ENCODE measurements at places on chromosomes 16 and 17.

DNA sequence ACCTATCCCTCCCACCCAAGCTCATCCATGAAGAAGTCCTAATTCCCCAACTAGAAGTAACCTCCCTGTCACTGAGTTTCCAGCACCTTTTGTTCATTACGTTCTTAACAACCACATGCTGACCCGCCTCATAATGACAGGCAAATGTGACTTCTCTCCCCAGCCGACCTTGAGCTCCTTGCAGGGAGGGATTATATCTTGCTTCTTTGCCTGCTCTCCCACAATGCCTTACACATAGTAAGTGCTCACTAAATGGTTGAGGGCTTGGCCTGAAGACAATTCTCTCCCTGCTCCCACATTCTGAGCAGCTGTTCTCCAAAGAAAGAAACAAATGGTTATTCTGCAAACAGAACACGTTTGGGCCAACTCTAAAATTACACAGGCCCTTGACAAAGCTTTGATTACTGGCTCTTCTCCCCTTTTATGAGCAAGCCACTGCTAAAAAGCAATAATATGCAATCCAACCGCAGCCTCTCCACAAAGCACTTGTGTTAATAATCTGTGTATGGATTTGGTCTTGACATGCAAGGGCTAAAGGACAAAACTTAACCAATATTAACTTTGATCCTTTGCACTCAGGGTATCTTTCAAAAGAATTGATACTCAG lies 23.2 kb downstream of the SLC39A11 start:
- no peak for DNase-seq

DNA sequence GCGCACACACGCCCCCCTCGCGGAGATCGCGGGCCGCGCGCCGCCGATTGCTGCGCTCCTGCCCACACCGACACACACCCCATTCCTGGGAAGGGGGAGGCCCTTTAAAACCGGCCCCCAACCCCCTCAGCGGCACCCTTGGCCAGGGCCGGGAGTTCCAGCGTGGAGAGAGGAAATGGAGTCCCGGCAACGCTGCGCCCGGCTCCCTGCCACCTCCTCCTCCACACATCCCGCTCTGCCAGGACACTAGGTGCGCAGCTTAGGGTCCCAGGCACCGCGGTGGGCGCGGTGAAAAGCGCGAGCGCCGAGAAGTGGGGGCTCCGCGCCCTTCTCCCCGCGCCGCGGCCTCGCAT lies 397 bp downstream of the CDC42EP4 start:
- no peak for DNase-seq

DNA sequence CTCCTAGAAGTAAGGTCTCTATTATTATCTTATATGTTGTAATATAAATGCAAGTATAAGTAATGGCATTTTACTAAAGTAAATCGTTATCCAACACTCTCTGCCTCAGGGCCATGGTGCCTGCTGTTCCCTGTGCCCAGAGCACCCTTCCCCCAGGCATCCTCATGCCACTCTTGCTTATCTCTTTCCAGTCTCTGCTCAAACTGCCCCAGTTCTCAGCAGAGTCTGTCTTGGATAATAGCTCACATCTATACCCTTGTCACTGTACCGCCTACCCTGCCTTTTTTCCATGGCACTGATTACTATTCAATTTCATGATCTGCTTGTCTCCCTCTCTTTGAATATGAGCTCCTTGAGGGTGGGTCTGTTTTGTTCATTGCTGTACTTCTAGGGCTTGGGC lies 31.7 kb downstream of the CDH1 start:
- DNase-seq = no peak

DNA sequence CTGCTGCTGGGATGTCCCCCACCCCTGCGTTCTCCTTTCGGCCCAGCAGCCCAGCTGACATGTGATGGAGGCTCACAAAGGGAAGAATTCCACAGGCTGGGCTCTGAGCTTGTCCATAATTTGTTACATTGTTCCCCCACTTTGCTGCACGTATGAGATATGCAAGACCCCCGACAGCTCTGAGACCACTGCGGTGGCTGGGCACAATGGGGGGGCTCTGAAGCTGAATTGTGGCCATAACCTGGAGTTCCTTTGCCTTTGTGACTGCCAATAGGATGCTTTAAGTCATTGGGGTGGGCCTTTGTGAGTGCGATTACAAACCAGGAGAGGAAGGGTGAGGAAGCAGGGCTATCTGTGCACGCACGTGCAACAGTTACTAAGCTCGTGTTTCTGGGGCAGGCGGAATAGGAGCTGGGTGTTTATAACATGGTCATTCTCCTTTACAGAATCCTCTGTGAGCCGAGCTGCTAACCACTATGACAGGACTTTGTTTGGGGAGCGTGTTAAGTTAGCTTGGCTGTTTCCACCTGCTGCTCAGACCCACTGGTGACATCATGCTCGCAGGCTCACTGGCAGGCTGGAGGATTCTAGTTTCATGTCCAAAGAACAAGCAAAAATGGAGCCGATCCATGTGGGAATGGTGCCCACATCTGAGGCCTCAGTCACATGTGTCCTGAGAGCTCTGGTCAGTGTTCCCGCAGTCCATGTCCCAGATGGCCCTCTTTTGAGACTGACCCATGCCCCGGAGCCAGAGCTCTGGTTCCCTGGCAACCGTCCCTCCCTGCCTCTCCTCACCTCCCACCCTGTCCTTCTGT lies 208.3 kb upstream of the SALL1 start:
- DNase-seq = no peak

DNA sequence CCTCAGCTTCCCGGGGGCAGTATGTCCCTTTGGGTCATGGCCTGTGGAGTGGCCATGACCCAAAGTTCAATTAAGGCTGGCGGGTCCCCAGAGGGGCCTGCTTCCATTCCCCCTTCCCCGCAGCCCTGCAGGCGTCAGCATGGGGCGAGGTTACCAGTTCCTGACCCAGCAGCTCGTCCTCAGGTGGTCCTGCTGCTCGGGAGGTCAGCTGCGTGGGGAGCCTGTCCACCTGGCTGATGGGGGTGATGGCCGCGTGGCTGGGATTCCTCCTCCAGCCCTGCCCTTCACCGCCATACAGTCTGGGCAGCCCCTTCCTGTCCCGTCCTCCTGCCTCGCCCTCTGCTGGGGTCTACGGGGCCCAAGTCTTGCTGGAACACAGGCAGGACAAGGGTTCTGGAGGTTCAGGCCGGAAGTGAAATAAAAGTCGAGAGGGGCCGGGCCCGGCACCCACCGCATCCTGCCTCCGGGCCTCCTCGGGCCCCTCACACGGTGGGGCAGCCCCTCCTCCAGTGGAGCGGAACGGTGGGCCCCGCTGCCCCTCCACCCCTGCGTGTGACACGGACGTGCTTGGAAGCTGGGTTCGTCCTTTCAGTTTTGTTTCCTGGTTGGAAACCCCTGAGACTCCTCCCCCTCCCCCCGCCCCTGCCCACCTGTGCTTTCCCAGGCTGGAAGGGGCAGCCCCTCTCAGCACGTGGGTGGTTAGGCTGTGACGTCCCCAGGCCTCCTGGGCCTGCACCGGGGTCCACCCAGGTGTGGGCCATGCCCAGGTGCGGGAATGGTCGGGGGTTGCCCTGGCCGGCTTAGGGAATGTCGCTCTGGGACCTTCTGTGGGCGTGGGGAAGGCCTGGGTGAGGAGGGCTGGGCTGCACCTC lies 6.8 kb downstream of the UBALD2 start:
- DNase-seq = no peak

DNA sequence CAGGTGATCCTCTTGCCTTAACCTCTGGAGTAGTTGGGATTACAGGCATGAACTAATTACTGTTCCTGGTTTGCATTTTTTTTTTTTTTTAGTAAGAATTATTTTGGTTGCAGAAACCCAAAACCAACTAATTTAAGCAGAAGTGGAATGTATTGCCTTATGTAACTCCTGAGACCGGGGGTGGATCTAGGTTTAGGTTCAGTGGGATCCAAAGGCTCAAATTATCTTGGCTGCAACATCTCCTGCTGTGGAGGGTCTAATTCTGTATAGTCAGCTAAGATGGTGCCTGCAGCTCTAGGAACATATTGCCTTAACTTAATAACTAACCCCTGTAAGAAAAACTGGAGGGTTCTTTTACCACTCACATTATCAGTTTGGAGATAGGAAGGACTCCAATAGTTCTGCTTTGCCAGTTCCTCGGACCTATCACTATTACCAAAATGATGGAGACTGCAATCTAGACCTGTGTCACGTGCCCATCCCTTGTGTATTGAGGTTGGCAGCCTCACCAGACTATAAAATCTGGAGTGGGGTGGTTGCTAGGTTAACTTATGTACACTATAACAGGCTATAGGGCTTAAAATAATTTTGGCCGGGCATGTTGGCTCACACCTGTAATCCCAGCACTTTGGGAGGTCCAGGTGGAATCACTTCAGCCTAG lies 8.5 kb downstream of the SNTB2 start:
- peak; percentile 8 for DNase-seq

DNA sequence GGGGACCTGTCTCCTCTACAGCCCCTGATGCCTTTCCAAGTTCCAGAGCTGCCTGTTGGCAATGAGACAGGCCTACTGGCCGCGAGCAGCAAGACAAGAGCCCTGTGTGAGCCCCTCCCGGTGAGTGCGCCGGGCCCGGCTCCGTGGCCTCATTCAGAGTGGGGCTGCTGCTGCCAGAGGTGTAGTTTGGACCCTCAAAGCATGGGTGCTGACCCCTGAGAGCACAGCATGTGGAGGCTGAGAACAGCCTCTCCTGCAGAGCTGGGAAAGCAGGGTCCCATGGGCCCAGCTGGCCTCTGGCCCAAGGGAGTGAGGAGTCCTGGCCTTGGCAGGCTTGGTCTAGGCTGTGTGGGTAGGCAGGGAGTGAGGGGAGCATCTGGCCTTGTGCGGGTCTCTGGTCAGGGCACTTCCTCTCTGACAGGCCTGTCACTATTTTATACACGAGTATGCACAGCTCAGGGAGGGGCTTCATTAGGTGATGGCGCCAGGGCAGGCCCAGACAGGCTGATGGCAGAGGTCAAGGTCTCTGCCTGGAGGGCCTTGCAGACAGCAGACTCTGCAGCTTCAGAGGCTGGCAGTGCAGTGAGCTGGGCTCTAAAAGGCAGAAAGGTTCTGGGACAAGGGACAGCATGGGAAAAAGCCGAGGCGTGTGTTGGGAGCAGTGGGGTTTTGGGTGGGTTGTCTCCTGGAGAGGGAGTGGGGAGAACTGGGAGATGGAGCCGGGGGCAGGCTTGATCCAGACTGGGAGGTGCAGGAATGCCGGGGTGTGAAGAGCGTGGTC lies 43.4 kb downstream of the ADCY7 start:
- peak; percentile 67 for DNase-seq

DNA sequence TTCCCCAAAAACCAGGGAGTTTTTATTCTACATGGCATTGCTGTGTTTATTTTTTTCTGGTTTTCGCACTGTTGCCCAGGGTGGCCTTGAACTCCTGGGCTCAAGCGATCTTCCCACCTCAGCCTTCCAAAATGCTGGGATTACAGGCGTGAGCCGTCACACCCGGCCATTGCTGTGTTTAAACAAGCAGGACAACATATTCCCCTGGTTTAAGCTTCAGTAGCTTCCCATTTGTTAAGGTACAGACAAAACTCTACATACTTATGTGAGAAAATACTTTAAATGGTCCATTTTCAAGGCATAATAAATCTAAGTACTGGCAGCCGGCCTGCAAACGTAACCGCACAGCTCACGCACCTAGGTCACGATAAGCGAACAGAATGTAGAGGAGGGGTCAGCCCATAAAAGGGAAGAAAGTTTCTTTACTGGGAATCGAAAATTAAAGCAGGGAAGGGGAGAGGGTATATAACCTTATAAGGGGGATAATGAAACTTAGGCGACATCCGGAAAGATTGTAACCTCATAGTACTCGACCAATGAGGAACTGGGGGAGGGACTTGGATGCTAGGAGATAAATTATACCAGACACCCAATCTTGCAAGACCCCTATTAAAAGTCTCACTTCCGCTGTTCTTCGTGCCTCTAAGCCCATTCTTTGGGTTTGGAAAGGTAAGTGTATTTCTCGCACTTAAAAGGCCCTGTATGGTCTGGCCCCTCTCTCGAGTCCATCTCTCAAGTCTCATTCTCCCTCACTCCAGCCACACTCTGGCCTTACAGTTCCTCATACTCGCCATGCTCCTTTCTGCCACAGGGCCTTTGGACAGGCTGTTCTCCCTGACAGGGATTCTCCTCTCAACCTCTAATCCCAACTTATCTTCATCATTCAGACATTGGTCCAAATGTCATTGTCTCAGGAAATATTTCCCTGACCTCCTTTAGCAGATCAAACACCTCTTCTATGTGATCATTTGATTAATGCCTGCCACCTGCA lies 59.2 kb downstream of the TEX14 start:
- no peak for DNase-seq

GRCh38 chr17:15268461-15268860 lies 3.3 kb upstream of the PMP22 start:
- no peak for DNase-seq

DNA sequence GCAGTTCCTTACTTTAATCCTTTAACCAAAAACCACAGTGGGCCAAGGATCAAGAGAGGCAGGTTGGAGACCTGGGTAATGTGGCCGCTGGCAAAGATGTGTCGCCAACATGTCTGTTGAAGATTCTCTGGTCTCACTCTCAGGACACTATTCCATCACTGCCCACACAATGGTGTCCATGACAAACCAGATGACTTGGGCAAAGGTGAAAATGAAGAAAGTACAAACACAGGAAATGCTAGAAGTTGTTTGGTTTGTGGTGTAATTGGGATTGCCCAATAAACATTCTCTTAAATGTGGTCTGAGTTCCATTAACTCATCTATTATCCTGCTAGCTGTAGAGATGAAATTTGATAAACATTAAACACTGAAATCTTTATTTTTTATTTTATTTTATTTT lies 43.3 kb downstream of the SALL1 start:
- no peak for DNase-seq

DNA sequence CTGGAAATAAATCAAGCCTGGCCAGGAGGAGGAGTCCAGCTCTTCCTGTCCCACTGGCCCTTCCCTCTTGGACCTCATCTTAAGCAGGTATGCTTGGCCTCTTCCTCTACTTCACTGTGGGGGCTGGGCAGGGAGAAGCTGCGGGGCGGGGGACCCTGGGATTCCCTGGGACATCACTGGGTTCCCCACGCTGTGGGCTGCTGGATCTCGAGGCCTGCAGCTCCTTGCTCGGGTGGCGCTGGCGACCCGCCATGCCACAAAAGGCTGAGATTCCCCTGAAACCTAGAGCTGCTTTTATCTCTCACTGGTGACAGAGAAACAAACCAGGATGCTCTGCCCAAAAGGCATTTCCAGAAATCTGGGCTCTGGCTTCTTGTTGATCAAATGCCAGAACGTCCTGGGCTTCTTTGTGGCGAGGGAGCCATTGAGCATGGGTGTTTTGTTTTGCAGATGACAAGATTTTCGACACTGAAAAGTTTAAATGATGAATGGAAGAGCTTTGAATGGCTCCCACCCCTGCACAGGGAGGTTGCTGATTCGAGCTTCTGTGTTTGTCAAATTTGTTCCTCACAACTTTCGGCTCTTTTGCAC lies 8.6 kb upstream of the PGS1 start:
- DNase-seq = no peak

- DNase-seq = no peak
Measured at GRCh38 chr17:74730491-74731346, 6.3 kb upstream of the RAB37 start.

DNA sequence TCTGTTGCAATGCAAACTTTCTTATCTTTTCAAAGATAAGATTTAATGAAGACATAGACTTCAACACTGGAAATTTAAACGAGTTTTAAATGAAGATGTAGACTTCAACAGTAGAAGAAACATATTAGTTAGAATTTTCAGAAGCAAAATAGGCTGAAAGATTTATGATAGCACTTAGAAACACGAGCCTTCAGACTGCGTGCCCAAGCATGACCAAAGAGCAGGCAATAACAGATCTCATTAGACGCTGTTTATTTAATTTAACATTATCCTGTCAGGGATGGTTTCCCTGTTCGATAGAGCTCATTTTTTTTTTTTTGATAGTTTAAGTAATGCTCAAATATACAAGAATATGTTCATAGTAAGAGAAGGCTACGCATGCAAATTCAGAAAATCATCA lies 604.7 kb upstream of the SOX9 start:
- no peak for DNase-seq
